Cardiac fibroblast (primary cell): ENCODE measurements at places on chromosomes 12 and 14.

- no peak for DNase-seq
Observed at GRCh38 chr14:86933958-86934595, 1058.9 kb downstream of the GALC start.

DNA sequence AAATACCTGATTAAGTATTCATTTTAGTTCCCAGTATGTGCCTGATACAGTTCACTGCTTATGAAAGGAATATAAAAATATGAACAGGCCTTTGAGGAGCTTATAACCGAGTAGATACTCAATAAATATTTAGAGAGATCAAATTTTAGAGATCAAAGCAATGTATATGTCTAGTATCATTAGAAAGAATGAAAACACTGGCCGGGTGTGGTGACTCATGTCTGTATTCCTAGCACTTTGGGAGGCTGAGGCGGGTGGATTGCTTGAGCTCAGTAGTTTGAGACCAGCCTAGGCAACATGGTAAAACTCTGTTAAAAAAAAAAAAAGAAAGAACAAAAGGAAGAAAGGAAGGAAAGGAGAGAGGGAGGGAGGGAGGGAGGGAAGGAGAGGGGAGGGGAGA is 113.2 kb upstream of the EEA1 start:
- DNase-seq, result no peak

- DNase-seq, result no peak
Observed at GRCh38 chr12:109087250-109087649, 6.0 kb downstream of the ALKBH2 start.

DNA sequence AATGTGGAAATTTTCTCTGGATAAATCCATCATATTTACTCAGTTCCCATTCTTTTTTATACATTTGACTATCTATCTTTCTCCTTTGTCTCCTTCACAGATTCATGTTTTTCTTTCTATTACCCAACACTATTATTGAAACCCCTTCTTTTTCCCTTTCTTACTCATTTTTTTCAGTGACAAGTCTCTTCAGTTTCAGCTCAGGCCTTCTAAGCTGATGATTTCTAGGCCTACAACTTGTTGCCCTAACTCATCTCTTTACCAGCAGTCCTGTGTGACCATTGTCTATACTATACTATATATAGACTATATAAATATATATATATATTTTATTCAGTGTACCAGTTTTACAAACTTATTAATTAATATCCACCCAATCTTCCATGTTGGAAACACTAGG is 31.8 kb downstream of the SLC16A7 start:
- DNase-seq, result no peak

GRCh38 chr12:82430541-82431145 is 72.3 kb downstream of the METTL25 start:
- DNase-seq, result no peak

- DNase-seq, result peak; percentile 1
Observed at GRCh38 chr12:40515041-40515816, 177.0 kb upstream of the CNTN1 start.

- no peak for DNase-seq
Observed at GRCh38 chr14:100644383-100644782, 57.2 kb upstream of the BEGAIN start.

DNA sequence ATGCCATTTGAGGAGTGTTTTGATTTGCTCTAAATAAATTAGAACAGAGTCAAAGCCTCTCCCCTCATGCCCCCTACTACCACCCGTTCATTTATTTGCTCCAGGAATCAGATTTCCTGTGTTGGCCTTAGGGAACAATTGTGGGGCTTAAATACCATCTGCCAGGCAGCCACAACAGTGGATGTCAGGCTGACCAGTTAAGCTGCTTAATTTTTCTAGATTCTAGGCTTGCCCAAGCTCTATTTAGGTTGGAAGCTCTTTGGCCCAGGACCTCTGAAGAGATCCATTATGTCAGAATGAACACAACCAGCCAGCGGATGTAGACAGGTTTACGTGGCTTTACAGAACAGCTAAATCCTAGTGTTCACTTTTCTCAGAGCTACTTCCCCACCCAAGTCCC is 1.0 kb upstream of the TIMELESS start:
- DNase-seq, result no peak

GRCh38 chr12:25263594-25263993 is 12.9 kb upstream of the KRAS start:
- DNase-seq, result no peak

GRCh38 chr14:64363265-64363846 is 24.8 kb upstream of the MTHFD1 start:
- peak; percentile 46 for DNase-seq

DNA sequence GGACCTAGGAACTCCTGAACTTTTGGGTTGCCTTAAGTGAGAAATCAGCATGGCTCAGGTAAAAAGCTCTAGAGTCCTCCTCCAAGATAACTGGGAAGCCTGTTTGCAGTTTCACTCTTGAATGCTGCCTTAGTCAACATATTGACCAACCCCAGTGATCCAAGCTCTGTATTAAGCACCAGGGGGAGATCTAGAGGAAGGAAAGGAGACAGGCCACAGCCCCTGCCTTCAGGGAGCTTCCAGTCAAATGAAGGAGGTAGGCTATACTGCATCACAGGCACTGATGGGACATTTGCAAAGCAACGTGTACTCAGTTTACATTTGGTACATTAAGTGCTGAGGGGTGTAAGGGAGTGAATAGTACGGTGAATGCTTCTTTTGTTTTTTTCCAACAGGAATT is 1.2 kb upstream of the CSAD start:
- no peak for DNase-seq

DNA sequence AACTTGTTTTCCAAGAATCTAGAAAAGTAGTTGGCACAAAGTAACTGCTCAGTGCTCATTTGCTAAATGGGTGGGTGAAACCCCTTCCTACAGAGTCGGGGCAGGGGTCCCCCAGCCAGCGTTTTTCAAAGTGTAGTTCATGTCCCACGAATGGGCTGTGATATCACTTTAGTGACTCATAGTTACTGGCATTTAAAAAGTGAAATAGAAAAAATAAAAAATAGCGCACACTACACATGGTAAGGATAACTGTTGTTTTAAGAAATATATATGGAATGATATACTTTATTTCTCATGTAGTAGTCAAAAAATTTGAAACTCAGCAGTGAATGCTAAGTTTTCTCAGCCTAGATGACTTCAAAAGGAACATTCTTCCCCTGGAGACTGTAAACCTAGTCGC is 250.4 kb downstream of the CHST11 start:
- peak; percentile 33 for DNase-seq

DNA sequence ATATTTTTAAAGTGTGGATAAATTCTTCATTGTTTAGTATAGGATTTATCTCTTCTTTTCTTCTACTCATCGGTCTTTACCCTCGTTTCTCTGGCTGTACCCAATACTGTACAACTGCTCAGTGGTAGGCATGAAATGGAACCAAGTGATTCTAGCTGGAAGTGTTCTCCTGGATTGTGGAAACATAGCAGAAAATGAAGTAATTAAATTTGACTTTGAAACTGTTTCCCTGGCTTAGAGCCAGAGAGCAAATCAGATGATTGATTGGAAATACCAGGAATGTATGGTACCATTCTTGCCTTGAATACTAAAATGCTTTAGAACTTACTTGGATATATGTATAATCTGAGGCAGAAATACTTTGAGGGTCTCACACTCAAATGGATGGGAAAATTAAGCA is 292.3 kb downstream of the ERC1 start:
- DNase-seq, result no peak

- peak; percentile 18 for DNase-seq
Observed at GRCh38 chr14:53840444-53840843, 116.2 kb downstream of the BMP4 start.

GRCh38 chr12:27293463-27293862 is 39.2 kb upstream of the BMAL2 start:
- peak; percentile 46 for DNase-seq

DNA sequence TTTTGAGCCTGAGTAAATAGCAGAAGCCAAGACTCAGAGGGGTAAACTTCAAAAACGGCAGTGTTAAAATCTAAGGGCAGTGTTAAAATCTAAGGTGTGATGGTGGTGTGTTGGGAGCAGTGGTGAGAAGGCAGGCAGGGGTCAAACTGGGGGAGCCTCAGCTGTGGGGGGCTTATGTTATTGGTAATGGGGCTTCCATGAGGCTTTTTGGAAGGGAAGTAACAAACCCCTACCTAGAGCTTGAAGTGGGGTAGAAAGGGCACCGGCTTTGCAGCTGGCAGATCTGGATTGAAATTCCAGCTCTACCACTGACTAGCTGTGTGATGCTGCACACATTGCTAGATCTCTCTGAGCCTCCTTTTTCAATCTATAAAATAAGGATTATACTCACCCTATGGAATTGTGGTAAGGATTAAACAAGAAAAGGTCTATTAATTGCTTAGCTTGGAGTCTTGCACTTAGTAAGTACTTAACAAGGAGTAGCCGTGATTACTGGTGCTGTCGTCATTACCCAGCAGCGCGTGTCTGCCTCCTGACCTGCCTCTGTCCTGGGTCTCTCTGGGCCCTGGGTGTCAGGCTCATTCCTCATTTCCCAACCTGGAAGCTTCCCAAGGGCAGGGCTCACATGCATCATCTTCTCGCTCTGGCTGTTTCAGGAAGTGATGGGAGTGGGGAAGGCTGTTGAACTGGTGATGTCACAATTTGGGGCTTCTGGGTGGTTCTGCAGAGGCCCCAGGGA is 18.5 kb upstream of the KRT80 start:
- DNase-seq, result peak; percentile 93

- peak; percentile 69 for DNase-seq
Observed at GRCh38 chr14:100662879-100663760, 63.6 kb upstream of the DLK1 start.

GRCh38 chr12:124393414-124393790 is 98.5 kb downstream of the RFLNA start:
- no peak for DNase-seq

DNA sequence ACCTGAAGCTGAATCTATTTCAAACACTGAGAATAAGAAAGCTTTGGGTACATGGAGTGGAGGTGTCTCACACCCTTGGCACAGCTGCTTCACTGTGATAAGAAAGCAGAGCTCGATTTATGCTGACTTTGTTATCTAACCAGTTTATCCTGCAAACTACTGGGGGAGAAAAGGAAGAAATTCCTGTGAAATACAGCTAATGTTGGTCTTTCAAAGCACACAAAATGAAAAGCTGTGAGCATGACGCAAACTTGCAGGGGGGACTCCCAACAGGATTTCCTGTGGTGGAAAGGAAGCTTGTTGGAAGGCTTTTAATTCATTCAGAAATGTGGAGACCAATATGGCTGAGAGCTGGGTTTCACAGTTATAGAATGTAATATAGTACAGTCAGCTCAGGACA is 53.4 kb downstream of the SRGAP1 start:
- peak; percentile 72 for DNase-seq

DNA sequence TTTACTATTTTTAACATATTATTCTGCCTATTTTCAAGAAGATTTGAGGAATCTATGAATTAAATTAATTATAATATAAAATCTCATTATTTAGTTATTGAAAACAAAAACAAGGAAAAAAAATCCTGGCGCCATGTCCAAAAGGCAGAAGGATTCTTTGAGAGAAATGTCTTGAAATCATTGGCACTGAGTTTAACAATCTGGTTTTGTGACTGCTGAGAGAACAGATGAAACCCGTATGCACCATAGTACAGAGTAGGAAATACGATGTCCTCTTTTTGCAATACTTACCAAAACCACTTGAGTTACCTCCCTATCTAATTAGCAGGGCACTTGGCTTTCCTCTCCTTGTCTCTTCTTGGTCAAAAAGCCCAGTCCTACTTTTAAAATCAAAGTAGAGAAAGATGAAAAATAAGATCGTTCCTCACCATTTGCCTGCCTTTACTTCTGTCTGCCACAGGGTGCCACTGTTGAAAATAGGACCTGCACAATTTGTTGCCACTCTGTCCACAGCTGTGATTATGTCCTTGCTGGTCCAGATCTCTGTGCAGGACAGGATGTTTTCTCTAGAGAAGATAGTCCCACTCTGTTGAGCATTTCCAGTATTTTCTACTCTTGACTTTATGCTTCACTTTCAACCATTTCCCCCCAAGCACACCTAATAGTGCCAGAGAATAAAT is 179.7 kb downstream of the PDZRN4 start:
- no peak for DNase-seq
